ENCODE measurements at places on chromosomes 11 and 22.

DNA sequence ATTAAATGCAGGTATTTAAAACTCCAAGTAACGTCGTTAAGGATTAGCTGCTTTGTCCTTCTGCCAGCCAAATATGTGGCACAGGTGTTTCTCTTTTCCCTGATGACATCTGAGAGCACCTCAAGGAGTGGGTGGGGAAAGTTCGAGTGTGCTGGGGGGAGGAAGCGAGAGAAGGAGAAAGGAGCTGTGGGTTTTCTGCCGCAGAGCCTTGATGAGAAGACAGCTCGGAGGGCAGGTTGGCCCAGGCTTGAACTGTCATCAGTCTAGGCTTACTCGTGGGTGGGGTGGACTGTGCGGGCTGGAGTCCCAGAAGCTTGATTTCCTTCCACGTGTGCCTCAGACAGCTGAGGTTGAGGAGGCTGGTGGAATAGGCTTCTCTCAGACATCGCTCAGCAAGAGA is 15.2 kb upstream of the SORL1-AS1 start:
- DNase-seq = no peak

DNA sequence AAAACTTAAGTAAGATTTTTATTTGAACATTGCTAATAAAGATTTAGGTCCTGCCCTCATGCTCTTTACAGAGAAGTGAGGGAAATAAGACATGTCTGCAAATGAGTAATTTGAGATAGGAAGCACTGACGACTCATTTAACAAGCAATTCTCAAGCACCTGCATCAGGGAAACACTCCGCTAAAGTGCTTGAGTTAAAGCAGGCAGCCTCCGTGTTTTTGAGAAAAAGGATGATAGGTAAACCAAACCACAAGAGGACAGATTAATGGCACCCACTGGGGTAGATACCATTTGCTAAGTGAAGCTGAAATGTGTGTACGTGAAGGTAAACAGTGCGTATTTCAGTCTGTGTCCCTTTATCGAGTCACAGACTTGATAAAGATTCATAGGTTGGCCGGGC is 184.6 kb upstream of the CARD18 start:
- DNase-seq = no peak

- no peak for DNase-seq
Observed at GRCh38 chr11:114938799-114939198, 260.5 kb downstream of the NXPE2 start.

DNA sequence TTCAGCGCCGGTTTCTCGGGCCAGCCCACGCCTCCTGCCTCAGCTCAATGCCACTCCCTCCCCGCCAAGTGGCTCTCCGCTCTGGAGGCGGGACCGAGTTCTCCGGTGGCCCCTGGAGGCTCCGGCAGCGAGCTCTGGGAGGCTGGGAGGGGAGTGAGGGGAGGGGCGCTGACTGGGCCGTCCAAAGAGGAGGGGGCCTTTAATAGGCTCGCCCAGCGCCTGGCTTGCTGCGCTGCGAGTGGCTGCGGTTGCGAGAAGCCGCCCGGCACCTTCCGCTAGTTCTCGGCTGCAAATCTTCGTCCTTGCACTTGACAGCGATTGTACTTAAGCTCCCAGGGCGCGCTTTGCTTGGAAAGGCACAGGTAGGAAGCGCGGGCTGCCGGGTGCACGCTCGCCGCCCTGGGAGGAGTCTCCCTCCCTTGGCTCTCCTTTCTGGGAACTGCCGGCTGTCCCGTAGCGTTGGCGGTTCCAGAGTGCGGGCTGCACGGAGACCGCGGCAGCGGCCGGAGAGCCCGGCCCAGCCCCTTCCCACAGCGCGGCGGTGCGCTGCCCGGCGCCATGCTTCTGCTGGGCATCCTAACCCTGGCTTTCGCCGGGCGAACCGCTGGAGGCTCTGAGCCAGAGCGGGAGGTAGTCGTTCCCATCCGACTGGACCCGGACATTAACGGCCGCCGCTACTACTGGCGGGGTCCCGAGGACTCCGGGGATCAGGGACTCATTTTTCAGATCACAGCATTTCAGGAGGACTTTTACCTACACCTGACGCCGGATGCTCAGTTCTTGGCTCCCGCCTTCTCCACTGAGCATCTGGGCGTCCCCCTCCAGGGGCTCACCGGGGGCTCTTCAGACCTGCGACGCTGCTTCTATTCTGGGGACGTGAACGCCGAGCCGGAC is at the start of gene ADAMTS15:
TSS of gene ADAMTS15 (plus strand) at position 230 of the 894 bp plus-strand sequence. CDS start at position 559, 329 bp downstream.
- DNase-seq = peak; percentile 84

- no peak for DNase-seq
Observed at GRCh38 chr22:49967706-49968208, 7.2 kb downstream of the PIM3 start.

DNA sequence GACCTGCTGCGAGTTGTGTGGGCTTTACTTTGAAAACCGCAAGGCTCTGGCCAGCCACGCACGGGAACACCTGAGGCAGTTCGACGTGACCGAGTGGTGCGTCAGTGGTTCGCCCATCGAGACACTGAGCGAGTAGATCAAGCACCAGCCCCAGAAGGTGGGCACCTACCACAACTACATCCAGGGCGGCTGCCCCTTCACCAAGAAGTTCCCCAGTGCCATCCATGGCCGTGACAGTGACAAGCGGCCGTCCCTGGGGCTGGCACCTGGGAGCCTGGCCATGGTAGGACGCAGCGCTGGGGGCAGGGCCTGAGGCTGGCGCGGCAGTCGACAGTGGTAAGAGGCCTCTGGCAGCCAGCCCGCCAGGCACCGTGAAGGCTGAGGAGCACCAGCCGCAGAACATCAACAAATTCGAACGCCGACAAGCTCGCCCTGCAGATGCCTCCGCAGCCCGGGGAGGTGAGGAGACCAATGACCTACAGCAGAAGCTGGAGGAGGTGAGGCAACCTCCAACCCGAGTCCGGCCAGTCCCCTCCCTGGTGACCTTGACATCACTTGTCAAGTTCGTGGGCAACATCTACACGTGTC is 545.2 kb upstream of the CCDC179 start:
- no peak for DNase-seq

- no peak for DNase-seq
Observed at GRCh38 chr11:61910187-61911127, 6.9 kb downstream of the RAB3IL1 start.

- DNase-seq = no peak
Observed at GRCh38 chr11:61760946-61761345, 8.5 kb downstream of the MYRF start.

GRCh38 chr22:39348909-39349505 is 784 bp upstream of the SYNGR1 start:
- DNase-seq = no peak

- no peak for DNase-seq
Observed at GRCh38 chr11:115501893-115502589, 2.2 kb downstream of the CADM1 start.

GRCh38 chr11:44270403-44271273 is 39.3 kb downstream of the ALX4 start:
- DNase-seq = no peak

DNA sequence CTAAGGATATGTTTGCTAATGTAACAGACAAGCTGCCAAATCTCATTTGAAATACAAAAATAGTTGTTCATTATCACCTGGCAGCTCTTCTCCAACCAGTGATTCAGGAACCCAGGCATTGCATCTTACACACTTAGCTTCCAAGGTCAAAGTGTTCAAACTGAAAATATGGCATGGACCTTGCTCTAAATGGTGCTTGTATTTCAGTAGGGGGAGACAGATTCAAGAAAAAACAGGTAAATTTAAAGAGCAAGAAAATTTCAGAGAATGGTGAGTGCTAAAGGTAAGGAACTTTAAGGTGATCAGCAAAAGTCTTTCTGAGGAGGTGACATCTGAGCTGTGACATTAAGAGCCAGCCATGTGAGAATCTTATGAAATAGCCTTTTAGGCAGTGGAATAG is 82.8 kb upstream of the E2F8 start:
- DNase-seq = no peak

- DNase-seq = no peak
Observed at GRCh38 chr11:67503119-67504004, 1.8 kb downstream of the PITPNM1 start.

- DNase-seq = no peak
Observed at GRCh38 chr22:37082251-37082873, 27.2 kb downstream of the TMPRSS6 start.

DNA sequence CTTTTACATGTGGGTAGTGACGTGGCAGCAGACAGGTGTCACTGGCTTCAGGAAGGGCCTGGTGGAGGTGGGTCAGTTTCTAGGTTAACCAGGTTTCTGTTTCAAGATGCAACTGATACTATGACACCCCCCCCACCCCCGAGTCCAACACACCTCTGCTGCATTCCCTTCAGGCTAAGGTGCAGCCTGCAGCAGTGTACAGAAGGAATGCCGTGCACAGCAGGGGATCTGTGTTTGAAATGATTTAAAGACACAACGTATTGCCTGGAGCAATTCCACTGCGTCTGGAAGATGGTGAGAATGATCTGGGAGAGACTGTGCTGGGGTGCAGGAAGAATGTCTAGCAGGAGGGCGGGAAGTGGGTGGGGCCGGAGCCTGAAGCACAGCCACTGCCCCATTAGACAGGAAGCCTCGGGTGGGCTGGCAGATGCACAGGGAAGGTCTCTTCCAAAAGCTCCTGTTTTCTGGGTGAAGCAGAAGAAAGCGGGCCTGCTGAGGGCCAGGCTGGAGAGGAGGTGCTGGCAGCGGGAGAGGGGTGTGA is 11.9 kb upstream of the TESMIN start:
- no peak for DNase-seq

DNA sequence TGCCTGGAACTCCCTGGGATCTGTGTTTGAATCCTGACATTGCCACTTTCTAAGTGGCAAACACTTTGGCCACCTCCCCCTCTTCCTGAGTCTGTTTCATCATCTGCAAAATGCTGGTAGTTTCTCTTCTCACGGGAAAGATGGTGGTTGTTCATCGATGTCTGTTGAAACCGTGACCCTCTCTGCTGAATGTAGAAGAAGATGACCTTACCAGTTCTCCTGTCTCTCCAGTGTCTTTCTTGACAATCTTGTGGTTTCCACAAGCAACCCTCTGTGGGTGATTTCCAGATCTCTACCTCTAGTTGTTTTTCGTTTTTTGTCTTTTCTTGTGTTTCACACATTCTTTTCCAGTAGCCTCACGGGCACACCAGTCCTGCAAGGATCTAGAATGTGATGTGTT is 27.5 kb downstream of the ZBTB16 start:
- DNase-seq = no peak

GRCh38 chr22:42544686-42545085 is 9.1 kb upstream of the SERHL2 start:
- no peak for DNase-seq

DNA sequence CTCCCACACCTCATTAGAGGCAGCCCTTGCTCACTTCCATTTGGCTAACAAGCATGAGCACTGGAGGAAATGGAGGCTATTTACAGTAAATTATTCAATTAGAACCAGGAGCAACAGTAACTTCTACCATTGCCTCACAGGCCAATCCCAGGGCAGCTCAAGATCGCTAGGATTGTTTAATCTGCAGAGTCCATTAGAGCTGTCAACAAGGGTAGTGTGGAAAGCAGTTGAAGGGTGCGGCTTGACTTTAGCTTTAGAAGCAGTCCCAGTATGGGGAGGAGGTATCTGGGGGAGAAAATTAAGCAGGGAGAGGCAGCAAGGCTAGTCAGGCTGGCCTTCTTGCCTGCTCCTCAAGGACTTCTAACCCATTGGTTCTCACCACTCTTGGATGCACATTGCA is 38.3 kb upstream of the CYP2R1 start:
- no peak for DNase-seq

DNA sequence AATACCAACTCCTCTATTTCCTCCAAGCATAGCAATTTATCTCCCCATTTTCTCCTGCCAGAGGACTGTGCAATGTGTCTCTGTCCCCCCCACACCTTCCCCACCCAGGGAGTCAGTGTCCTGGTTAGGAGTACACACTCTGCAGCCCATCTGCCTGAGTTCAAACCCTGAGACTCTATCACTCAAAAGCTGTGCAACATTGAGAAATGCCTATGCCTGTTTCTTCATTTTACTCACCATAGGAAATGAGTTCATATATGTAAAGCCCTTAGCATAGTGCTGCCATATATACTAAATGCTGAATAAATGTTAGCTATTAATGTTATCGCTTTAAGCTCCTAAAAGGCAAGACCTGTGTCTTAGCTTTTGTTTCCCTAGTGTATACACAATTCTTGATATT is 64.0 kb downstream of the TMPRSS5 start:
- no peak for DNase-seq

DNA sequence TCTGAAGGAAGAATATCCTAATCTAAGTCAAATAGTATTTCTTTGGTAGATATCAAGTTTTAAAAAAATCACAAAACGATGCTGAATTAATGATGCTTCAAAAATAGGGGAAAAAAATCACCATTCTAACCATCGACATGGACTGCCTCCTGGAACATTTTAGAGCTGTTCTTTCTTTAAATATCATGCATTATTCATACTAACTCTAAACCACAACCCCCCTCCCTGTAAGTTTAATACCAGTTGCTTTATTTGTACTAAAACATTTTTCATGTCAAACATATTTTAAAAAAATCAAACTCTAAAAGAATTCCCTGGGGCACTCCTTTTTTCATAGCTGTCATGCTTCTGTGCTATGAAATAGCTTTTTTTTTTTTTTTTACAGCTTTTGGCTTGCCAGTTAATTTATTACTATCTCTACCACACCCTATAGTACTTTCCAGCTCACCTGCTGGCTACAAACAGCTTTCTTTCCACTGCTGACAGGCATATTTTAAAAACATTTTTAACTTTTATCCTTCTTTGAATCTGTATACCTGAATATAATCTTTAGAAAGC is 256.9 kb downstream of the SOX6 start:
- DNase-seq = peak; percentile 4

DNA sequence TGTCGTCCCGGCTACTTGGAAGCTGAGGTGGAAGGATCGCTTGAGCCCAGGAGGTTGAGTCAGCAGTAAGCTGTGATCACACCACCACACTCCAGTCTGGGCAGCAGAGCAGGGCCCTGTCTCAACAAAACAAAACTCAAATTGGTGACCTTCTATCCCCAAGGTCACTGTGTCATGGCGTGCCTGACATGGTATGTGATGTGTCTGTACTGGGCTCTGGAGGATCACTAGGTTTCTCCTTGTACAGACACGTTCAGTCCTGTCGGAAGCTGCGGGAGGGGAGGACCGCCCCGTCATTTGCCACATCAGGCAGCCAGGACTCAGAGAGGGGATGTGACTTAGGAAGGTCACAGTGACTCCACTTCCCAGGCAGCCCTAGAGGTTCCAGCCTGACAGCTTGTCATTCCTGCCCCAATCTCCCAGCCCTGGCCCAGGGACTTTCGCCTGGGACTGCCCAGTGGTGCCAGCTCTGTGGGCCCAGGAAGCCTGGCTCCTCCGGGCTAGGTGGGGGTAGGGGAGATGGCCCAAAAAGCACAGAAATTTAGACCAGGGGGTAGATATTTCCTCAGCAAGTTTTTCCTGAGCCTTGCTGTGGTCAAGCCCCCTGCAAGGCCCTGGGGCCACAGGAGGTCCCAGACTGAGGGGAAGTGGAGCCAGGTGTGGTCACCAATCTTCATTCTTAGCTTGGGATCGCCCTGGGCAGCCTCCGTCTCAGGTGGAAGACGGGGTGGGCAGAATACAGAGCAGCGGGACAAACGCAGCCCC is 53.2 kb downstream of the TRIOBP start:
- DNase-seq = no peak

- DNase-seq = no peak
Observed at GRCh38 chr11:94650756-94651155, 83.6 kb downstream of the PIWIL4 start.

GRCh38 chr11:117219995-117220394 is 11.9 kb downstream of the PCSK7 start:
- no peak for DNase-seq

Measured in NCI-H2081 (cell line).